ENCODE measurements at places on chromosomes 2 and 18.

DNA sequence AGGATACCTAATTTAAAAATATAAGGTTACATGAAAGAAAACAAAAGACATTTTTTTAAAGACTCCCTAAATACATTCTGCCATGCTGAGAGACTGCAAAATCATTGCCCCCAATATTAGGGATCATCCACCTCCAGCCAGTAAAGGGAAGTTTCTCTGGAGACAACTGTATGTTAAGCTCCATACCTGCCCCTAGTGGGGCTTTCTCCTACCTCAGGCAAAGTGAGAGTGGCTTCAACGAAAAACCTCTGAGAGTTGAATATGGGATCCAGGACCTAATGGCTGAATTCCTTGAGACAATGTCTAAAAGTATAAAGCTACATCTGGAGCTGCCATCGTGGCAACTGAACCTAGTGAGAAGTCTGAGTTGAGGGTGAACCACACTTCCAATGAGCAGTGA is 248.1 kb upstream of the FIGN start:
- no peak for DNase-seq

GRCh38 chr2:199148076-199148845 is 309.5 kb downstream of the SATB2 start:
- DNase-seq = no peak

GRCh38 chr2:100819370-100820272 is at the start of gene NPAS2:
NPAS2 (plus strand) TSS chr2:100820139; CDS start chr2:100904755, 84,616 bp downstream.
- no peak for DNase-seq

GRCh38 chr2:211665299-211665698 is 873.3 kb downstream of the ERBB4 start:
- DNase-seq = no peak

DNA sequence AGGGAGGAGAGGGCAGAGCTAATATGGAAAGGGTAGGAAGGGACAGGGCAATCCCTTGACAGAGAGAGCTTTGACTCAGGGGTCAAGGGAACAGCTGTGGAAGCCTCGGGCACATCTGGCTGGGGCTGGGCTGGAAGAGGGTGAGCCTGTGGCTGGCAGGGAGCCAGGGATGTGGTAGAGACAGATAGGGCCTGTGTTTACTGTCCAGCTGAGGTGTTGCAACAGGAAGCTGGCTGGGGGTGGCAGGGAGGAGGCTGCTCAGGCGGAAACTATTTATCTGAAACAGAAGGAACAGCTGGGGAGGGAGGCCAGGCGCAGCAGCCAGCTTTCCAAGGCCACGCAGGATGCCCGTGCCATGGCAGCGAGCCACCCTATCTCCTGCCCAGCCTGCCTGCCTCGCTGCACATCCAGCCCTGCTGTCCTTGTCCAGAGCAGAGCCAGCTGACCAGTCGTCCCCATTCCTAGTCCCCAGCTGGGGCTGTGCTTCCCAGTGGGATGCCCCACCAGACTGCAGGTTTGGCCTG is 264.7 kb downstream of the CYP26B1 start:
- DNase-seq = no peak

- no peak for DNase-seq
These were observed 97.2 kb downstream of the DTNA start for GRCh38 chr18:34807106-34807796.

GRCh38 chr2:39968037-39968436 is 189.0 kb upstream of the THUMPD2 start:
- no peak for DNase-seq
